ENCODE measurements at places on chromosomes 2 and 18.
A peak's percentile ranks its signal among the peaks of the same experiment; 100 is the strongest.

GRCh38 chr2:231464576-231465540, 574 bp upstream of the NCL start:
- DNase-seq, result peak; percentile 98

DNA sequence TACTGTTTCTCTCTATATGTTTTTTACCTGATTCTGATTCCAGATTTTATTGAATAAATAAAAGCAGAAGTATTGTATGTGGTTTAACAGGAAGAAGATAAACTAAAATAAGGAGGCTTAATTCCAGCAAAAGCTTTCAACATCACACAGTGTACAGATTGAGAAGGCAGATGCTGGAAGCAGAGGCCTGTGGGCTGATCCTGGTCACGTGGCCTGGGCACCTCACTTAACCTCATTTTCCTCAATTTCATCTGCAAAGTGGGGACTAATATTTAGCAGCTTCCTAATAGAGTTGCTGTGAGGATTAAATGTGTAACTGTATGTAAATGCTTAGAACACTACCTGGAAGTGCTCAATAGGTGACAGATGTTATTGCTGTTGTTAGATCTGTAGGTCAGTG, 58.0 kb downstream of the CDCA7 start:
- DNase-seq, result no peak

DNA sequence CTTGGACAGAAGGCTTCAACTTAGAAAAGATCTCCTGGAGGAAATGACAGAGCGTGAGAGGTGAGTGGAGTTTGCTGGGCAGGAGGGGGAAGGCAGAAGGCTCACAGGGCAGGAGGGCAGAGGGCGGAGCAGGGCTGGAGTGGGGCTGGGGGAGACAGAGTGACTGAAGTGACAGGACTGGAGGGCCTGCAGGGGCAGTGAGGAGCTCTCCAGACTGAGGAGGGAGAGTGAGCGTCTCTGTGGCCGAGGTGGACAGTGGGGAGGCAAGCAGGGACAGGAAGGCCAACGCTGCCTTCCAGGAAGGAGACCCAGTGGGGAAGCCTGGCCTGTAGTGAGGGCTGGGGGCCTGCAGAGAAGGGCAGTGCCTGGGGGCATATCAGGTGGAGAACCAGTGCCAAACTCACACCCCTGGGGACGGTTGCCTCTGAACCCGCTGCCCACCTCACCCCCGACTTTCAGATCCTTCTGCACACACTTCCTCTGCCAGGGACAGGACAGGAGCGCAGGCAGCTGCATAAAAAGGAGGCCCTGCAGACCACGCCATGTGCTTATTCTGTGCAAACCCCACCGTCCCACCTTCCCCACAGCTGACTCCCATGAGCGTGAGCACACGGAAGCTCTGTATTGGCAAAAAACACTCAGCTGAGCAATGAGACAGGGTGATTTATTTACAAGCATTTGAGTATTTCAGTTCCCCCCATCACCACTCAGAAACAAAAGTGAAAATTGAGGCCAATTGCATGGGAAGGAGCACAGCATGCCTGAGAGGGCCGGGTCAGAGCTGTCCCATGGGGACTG, 244.3 kb downstream of the FAM210A start:
- DNase-seq, result no peak

GRCh38 chr18:22226801-22227200, 57.4 kb downstream of the GATA6 start:
- DNase-seq, result no peak

GRCh38 chr2:23532391-23533337, 147.7 kb downstream of the KLHL29 start:
- DNase-seq, result peak; percentile 51

GRCh38 chr2:68717305-68717661, 17.3 kb upstream of the ARHGAP25 start:
- DNase-seq, result peak; percentile 73

DNA sequence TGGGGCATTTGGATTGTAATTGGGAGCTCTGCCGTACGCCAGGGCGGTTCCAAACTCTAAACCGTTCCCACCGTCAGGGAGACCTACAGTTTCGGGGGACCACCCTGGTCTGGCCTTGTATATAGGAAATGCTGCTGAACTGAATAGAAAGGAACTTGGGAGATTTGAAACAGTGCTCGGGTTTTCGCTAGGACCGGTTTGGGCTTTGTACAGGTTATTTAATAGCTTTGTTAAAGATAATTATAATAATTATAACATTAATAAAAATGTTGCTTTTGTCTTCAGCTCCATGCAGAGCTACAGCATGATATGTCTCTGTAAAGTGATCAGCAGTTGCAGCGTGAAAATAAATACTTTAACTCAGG, 2.4 kb downstream of the SP5 start:
- DNase-seq, result no peak

DNA sequence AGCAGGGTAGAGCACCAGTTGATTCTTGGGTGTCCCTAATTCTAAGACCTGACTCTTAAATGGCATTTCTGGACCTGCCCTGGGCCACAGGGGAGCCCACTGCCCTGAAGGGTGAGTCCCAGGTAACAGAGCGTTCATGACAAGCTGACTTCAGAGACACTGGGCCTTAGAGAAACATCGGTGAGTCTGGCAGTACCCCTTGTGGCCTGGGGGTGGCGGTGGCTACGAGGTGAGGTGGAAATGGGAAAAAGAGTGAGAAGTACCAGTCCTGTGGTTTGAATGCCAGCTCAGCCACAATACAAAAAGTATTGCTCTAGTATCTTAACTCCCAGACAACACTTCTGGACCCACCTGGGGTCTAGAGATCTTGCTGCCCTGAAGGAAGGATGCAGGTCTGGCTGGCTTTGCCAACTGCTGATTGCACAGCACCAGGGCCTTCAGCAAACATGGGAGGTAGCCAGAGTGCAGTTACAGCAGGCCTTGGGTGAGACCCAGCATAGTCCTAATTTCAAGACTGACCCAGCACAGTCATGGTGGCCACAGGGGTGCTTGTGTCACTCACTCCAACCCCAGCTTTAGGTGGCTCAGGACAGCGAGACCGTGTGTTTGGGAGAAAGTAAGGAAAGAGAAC, 44.5 kb downstream of the USP34 start:
- peak; percentile 80 for DNase-seq

GRCh38 chr18:75854174-75854573, 426.7 kb upstream of the SMIM21 start:
- peak; percentile 23 for DNase-seq

DNA sequence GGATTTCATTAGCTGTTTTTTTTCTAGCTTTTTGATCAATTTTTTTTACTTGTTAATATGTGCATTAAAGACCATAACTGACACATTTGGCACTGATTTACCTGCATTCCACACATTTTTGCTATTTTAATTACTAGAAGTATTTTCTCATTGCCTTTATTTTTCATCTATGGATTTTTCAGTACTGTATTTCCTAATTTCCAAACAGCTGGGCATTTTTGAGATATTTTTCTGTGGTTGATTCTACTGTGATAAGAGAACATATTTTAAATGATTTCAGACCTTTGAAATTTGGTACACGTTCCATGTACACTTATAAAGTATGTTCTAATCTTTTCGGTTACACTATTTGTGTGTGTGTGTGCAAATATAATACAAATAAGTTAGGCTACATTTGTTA, 135.3 kb downstream of the PARD3B start:
- no peak for DNase-seq

DNA sequence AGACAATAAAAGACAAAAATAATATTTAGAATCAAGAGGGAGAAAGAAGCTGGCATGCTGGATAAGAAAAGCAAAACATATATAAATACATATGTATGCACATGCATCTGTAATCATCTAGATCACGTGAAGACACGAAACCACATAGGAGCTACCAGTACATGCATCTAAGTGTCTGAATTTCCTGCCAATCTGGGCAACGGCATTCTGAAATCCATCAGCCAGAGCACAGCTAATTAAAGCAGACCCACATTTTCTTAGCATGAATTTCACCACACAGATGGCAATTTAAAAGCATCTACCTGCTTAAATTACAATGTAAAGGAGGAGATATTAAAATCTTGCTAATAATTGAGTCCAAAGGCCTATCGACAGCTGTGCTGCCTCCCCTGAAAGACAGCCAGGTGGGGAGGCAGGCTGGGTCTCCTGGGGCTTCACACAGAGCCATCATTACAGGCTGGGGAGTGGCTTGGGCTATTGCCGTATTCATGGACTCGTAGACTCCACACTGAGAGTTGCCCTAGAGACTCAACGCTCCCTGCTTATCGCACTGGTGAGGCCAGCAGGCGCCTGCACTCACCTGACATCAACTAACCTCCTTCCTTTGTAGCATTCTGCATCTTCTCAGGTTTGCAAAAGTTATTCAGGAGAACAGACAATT, 272.5 kb upstream of the PXDN start:
- no peak for DNase-seq

GRCh38 chr2:58532641-58533040, 291.5 kb upstream of the FANCL start:
- DNase-seq, result no peak

DNA sequence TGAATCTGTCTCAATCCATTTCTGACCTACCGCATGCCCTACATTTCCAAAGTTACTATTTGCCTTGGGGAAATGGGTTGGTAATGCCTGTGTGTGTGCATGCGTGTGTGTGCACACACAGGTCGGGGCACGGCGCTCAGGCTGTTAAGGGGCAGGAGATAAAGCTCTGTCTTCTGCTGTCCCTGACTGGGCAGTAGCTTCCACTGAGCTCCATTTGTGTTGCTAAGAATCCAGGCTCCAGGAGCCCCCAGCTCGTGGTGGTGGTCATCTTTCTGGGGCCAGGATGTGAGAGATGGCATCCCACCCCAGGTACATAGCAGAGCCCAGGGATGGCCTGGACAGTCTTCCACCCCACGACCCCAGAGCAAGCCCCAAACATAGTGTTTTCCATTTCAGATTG, 66.7 kb upstream of the HS6ST1 start:
- no peak for DNase-seq

DNA sequence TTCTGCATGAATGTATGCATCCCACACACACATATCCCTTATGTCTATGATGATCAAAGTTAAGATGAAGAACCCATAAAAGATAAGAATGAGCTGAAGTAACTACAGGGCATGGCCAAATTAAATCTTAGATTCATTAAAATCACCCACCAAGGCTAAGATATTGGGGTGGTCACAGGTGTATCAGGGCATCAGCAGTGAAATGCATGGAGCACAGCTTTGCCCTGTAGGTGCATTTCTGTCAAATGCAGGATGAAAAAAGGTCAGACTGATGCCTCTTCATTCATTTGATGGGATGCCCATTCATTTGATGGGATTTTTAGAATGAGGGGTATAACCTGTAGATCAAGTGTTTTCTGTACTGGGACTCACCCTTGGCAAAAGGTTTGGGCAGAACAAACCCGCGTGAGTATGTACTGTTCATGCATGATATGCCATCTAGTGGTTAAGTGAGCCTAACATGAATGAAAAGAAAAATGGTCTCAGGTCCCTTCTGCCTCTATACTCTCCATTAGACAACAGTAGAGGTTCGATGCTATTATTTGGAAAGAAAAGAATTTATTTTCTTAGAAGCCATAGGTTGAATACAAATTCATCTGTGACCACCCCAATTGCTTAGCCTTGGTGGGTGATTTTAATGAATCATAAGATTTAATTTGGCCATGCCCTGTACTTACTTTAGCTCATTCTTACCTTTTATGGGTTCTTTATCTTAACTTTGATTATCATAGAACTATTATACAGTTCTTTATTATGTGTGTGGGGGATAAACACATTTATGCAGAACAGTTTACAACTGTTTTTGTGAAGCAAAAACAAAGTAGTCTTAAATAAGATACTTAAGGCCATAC, 43.2 kb upstream of the NOSTRIN start:
- peak; percentile 10 for DNase-seq

DNA sequence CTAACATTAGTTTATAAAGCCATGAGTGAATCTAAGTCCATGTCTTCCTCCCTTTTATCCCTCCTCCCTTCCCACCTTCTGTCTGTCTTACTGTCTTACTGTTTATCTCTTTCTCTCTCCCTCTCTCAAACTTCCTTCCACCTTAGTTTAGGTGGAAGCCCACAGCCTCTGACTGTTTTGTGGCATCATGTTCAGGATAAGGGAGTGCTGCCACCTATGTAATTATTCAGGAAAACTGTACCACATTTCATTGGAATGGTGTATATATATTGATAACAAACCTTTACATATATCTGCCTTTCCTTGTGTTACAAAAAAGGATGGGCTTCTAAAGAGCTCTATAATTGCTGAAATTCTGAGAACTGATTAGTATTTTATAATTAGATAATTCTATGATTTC, 48.7 kb downstream of the NETO1 start:
- DNase-seq, result no peak

GRCh38 chr2:149006883-149007543, 31.5 kb upstream of the LYPD6B start:
- no peak for DNase-seq

DNA sequence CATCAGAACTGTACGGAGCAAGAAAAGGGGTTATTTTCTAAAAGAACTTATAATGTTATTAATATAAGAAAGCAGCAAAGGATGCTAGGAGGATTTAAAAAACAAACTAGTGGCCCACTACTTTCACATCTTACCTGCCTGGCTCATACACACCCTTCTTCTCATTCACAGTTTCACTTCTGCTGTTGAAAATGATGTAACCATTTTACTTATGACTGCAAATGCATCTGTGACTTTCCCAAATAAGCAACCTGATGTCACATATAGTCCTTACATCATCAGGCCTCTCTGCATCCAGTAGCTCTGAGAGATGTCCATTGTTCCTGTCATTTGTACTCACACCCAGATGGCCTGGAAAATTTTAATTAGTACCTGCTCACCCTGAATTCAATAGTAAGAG, 101.8 kb upstream of the MYO3B start:
- no peak for DNase-seq

DNA sequence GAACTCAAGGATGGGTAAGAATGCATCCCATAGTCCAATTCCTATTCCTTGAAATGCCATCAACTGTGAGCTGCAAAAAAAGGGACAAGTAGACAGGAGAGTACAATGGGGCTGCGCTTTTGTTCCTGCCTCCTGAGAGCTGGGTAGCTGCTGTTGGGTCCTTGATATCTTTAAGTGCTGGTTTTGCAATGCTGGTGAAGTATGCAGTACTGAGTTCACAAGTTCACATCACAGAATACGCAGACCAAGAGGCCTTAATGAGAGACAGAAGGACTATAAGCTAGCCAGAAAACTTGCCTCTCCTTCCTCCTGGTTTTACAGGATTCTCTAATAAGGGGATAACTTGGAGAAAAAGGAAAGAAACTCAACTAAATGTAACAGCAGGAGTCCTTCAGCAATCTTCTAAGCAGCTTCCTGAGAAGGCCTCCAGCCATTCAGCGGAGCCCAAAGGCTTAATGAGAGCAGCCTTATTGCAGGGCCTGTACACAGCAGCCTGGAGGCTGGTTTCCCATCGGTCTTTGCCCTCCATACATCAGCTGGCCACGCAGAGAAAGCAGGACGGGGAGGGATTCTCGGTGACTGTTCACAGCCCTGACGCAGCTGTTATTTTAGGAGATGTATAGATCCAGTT, 293.1 kb downstream of the CDCA7 start:
- no peak for DNase-seq

- DNase-seq, result no peak
Measured at GRCh38 chr18:25075783-25076182, 276.2 kb downstream of the ZNF521 start.
